NCI-H524 (cell line): ENCODE measurements at places on chromosomes 7 and 10.

DNA sequence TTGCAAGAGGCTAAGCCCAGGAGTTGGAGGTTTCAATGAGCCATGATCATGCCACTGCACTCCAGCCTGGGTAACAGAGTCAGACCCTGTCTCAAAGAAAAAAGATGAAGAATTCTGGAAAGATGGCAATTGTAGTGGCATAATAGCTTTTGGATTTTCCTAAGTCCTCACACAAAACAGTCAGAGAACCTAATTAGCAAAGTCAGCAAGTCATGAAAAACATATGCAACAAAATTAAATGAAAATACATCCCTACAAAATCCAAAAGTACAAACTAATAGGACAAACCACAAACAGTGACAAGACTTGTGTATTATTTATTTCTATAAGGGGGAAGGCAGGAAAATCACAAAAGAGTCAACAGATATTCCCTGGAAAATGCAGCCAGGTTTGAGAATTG is 362.3 kb upstream of the PLXDC2 start:
- DNase-seq = no peak

GRCh38 chr7:141291541-141291940 is 217.7 kb downstream of the TMEM178B start:
- no peak for DNase-seq

DNA sequence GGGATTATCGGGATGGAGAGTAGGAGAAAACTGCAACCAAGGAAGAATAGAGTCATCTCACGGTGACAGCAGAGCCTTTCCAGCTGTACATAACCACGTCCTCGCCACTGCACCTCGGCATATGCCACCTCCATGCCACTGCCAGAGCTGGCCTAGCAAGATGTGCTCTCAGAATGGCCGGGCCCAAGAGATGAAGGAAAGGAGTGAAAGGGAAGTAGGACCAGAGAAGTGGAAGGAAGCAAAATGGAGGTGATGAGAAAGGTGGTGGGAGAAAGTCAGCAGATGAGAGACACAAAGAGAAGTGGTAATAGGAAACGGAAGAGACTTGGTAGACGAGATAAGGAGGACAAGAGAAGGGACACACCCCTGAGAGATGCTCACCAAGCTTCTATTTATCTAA is 8.0 kb upstream of the CALU start:
- no peak for DNase-seq

- DNase-seq = no peak
Measured at GRCh38 chr10:130233426-130233825, 97.2 kb downstream of the GLRX3 start.

- peak; percentile 78 for DNase-seq
Measured at GRCh38 chr7:103894656-103895596, 94.5 kb downstream of the RELN start.

DNA sequence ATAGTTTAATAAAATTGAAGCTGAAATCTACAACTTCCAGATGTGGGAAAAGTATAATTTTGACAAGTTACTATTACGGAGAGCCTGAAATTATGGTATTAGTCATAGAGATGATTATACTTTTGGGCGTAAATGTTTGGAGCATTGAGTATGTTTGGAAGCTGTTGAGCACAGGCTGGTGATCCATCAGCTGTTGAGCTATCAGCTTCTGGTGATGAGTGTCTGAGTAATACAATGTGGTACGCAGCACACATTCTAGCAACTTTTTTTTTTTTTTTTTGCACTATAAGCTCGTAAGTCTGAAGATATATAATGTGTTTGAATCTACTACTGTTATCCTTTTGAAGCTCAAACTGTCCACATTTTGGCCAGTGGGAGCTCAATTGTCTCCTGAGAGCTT is 123.4 kb downstream of the ATE1 start:
- DNase-seq = no peak

DNA sequence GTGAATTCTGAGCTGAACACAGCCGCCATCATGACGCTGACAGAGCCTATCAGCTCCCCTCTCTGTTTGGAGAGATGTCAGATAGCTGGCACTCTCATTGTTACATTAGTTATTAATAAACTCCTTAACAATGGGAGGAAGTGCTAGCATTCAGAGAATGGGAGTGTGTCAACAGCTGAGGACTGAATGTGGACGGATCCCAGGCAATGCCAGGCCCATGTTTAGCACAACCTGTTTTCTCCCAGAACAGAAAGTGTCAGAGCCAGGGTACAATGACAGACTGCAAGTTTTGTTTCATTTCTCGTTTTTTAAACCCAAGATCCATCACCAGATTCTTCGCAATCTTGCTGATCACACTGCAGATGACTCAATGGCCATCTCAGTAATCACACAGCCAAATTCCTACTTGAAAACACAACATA is 99.6 kb downstream of the PRPF18 start:
- no peak for DNase-seq

- DNase-seq = no peak
Measured at GRCh38 chr7:29445736-29446135, 117.9 kb upstream of the PRR15 start.

GRCh38 chr7:29319719-29320521 is 125.3 kb downstream of the CHN2 start:
- no peak for DNase-seq

GRCh38 chr7:11170863-11171568 is 197.3 kb downstream of the PHF14 start:
- peak; percentile 53 for DNase-seq

DNA sequence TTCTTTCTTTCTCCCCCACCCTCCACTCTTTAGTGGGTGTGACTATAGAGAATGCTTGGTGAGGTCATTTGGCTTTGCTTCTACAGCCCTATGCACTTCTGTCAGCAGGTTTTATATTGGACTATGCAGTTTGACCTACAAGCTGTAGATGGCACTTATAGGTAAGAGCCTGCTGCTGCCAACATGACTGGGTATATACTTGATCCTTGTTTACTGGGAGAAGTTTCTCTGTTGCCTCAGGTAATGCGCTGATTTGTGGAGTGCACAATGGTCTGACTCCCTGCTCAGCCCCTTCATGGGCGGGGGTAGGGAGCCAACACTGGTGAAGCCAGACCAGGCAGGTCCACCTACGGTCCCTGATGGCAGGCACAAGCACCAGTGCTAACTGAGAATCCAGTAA is 33.7 kb upstream of the C7orf33 start:
- DNase-seq = no peak

GRCh38 chr10:86164960-86165630 is 201.5 kb downstream of the GRID1 start:
- no peak for DNase-seq

DNA sequence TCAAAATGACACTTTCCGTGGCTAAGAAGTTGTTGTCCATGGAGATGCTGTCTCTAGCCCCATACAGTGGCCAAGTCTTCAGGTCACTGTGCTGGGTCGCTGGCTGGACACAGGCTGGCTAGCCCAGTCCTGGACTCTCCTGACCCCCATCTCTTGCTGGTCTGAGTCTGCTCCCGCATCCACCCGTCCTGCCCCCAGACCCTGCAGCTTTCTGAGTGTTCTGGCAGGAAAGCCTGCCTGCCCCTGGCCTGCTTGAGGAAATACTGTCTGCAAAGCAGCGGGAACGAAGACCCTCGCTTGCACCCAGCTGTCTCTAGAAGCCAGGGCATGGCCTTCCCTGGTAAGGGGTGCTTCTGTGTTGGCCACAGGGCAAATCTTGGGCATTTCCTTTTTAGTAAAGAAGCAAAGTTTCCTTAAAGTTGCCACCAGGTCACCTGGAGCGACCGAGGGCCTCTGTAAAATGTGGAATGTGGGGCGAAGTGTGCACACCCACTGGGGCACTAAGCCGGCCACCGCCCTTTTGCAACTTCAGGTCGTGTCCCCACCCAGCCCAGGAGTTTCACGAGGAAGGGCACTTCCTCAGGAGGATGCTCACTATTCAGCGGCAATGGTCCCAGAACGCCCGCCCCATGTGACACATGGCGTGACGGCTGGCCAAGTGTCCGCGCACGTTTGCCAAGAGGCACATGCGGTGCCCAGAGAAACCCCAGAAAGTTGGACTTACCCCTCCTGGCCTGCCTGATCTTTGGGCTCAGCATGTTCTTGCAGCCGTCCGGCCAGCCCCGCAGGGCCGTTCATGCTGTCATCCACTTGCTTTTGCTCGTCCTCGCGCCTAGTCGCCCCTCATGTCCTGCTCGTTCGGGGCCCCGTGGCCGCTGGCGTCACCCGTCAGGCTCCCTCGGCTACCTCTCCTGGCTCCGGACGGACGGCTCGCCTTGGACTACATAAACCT is 558 bp downstream of the ARHGAP22 start:
- peak; percentile 8 for DNase-seq

DNA sequence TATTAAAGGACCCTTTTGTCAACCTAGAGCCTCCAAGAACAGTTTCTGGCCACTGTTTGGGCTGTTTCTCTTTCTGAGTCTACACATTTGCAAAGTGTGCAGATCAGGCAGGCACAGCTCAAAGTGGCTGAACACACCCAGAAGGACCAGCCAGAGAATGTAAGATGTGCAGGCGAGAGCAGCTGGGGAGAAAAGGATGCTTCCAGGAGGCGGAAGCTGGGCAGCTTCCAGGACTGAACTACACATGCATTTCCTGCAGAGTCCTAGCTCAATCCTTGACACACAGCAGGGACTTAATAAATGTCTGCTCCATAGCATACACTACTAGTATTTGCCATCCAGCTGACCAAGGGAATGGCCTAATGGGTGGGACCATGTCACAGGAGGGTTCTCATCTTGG is 70.9 kb downstream of the CTBP2 start:
- DNase-seq = no peak

GRCh38 chr7:74256491-74257408 is 2.6 kb upstream of the RFC2 start:
- DNase-seq = no peak

GRCh38 chr10:102535481-102536147 is 31.8 kb downstream of the SUFU start:
- DNase-seq = no peak

GRCh38 chr10:110392868-110393740 is 88.4 kb upstream of the SMNDC1 start:
- DNase-seq = peak; percentile 61

GRCh38 chr7:110775046-110775445 is 315.9 kb upstream of the LRRN3 start:
- no peak for DNase-seq

DNA sequence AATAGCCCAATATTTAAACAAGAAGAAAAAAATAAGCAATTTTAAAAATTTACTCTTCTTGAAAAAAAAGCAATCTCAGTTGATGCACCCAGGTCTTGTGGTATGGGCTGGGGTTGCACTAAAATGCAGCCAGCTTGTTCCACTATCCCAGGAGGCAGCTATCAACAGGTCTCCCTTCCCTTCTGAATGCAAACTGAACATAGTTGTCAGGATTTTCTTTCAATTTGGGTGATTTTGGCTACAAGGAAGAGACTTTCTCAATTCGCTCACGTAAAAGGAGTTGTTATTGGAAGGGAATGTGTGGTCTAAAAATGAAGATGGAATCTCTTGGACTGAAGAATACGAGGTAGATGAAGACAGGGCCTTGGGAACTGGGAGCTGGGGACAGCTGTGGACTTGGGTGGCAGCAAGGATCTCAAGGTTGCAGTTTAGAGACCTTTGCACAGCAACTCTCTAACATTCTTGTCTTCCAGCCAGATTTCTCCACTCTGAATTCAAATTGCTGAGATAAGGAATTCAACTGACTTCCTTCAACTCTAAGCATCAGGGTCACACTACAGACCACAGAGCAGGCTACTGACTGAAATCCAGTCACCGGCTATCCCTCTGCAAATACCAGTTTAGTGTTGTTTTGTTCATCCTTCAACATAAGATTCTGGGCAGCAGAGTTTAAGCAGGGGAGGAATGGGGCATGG is 3.1 kb upstream of the TMEM26 start:
- DNase-seq = no peak

DNA sequence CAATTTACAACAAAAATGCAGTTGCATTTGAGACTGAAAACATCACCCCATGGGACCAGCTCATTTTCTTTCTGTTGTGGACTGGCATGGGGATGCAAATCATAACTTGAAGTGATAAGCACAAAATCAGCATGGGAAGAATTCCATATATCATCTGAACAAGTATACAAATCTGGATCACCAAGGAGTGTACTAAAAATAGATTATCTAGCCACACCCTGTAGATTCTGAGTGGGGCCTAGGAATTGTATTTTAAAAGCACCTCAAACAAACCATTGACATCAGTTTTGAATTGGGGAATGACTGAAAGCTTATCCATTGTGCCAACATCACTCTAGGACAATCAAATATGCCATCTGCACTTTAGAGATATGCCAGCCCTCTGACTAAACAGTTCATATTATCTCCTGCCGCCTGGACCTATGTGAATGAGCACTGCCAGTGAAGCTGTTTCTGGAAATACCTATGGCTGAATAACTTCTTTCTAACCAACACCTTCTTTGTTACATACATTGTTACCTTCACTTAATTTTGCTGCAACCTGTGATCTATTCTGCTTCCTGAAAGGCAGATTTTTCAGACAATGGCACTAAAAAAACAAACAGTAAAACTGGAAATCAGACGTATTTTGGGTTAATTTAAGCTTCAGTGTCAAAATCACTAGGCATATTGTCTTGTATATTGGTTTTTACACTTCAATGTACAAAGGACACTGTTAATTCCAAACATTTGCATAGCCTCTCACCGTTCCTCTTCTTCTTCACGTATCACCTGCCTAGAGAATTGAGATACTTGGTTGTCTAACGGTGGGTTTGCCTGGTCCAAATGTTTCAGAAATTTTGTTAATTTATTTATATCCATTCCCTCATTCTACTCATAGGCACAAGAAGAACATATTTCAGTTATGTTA is 42.4 kb upstream of the HGF start:
- DNase-seq = no peak

DNA sequence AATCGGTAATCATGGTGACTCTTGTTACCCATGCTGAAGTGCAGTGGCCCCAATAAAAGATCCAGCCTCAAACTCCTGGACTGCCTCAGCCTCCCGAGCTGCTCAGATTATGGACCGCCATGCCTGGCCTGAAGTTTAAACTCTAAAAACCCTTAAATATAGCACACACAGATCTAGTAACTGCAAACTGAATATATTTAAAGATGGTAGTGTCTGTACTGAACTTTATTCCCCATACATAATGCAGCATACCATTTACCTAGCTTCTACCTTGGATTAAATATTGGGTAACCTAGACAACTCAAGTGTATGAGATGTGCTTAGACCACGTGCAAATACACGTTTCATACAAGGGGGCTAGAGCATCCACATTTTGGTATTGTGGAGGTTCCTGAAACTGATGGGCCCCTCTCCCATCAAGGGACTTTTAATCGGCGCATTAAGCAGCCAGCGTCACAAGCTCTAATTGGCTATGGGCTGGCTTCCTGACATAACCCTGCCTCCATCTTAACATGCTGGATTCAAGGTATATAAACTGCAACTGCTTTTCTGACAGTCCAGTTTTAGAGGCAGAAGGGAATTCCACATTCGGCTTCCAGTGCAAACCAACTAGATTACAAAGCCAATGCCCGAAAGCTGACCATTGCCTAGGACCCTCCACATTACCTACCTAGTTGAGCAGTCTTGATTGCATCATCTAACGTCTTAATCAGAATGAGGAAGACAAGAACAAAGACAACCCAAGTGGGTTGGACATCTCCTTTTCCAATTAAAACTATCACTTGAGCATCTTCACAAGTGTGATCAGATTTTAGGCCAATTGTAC is 13.0 kb downstream of the HNRNPA2B1 start:
- peak; percentile 45 for DNase-seq
